Gastrocnemius medialis (tissue), 4 donors: ENCODE measurements at places on chromosomes 13 and 19.
A peak's percentile ranks its signal among the peaks of the same experiment; 100 is the strongest.

GRCh38 chr13:75694722-75695121 lies 58.6 kb downstream of the LMO7 start:
- no peaks in the 10 kb centered on the region for H3K27me3 ChIP-seq
- DNase-seq: no peak
- H3K36me3 ChIP-seq: no peaks in the 10 kb centered on the region
- H3K4me1 ChIP-seq: peaks cover 4% of the 10 kb centered on the region

GRCh38 chr19:17415121-17415520 lies 4.7 kb upstream of the MVB12A start:
- H3K4me1 ChIP-seq: peaks cover 4% of the 10 kb centered on the region
- DNase-seq: no peak
- peaks cover 13% of the 10 kb centered on the region for H3K27me3 ChIP-seq
- no peaks in the 10 kb centered on the region for H3K36me3 ChIP-seq

GRCh38 chr13:91162180-91162579 lies 185.3 kb upstream of the MIR17HG start:
- no peaks in the 10 kb centered on the region for H3K4me1 ChIP-seq
- H3K27ac ChIP-seq: no peak overlapping the region
- H3K4me3 ChIP-seq: no peak overlapping the region

DNA sequence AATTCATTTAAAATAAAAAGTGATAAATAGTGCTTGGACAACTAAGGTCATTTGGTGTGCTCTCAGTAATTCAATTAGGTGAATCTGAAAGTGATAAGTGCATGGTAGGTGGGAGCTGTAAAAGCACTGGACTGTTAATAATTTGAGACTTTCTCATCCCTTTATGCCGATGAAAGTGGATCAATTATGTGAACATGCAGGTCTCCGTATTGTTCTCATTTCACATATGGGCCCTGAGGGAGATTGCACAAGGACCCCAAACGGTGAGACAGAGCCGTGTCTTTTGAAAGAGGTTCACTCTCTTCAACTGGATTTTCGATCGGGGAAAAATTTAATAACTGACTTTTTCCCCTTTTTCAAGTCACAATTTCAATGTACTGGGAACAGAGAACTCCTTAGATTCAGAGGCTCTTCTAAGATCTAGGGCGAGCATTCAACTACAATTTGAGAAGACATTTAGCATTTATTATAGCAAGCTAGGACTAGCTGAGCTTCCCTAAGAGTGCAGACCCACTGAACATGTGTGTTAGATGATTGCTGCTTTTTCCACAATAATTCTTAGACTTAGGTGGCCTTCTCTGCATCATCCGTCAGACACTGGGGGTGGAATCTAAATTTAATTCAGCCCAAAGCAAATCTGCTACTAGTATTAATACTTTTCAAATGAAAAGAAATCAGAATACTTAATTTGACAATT lies 347.6 kb downstream of the OXGR1 start:
- H3K36me3 ChIP-seq: no peaks in the 10 kb centered on the region
- H3K27me3 ChIP-seq: no peaks in the 10 kb centered on the region
- DNase-seq: no peak

- no peaks in the 10 kb centered on the region for H3K4me1 ChIP-seq
- DNase-seq: no peak
- H3K4me3 ChIP-seq: no peak overlapping the region
- no peak overlapping the region for H3K27ac ChIP-seq
These were observed 36.1 kb upstream of the DCUN1D2 start for GRCh38 chr13:113526466-113527220.

DNA sequence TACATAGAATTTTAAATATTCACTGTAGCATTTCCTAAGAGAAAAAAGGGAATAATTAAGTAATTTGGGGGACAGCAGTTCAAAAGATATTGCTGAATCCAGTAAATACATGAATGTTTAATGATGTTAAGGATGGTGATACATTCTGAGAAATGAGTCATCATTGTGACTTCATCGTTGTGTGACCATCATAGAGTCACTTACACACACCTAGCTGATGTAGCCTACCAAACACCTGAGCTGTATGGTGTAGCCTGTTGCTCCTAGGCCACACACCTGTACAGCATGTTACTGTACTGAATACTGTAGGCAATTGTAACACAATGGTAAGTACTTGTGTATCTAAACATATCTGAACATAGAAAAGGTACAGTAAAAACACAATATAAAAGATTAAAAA lies 34.8 kb downstream of the ATP7B start:
- H3K27me3 ChIP-seq: no peaks in the 10 kb centered on the region
- H3K27ac ChIP-seq: no peak overlapping the region
- no peak for DNase-seq
- H3K4me1 ChIP-seq: no peaks in the 10 kb centered on the region
- H3K36me3 ChIP-seq: no peaks in the 10 kb centered on the region

- no peaks in the 10 kb centered on the region for H3K4me1 ChIP-seq
- H3K36me3 ChIP-seq: no peaks in the 10 kb centered on the region
- peak overlapping the region; percentile 67 for H3K27ac ChIP-seq
- H3K27me3 ChIP-seq: no peaks in the 10 kb centered on the region
These were observed 3.0 kb downstream of the PEG3 start for GRCh38 chr19:56837492-56838023.

GRCh38 chr13:77409412-77409811 lies 82.5 kb upstream of the MYCBP2 start:
- no peak overlapping the region for H3K4me3 ChIP-seq
- no peak for DNase-seq
- no peaks in the 10 kb centered on the region for H3K27me3 ChIP-seq
- no peaks in the 10 kb centered on the region for H3K36me3 ChIP-seq

DNA sequence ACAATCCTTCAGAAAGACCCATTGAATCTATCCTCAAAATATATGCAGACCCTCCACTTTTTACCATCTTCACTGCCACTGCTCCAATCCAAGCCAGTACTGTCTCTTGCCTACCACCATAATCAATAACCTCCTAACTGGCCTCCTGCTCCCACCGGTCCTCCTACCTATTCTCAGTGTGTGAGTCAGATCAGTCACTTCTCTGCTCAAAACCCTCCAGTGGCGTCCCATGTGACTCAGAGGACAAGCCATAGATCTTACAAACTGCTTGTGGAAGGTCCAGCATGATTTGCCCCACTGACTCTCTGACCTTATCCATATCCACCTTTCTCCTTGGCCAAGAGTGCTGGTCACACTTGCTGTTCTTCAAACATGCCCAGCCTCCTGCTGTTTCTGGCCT lies 23.4 kb upstream of the MBNL2 start:
- H3K27ac ChIP-seq: no peak overlapping the region
- no peaks in the 10 kb centered on the region for H3K27me3 ChIP-seq

DNA sequence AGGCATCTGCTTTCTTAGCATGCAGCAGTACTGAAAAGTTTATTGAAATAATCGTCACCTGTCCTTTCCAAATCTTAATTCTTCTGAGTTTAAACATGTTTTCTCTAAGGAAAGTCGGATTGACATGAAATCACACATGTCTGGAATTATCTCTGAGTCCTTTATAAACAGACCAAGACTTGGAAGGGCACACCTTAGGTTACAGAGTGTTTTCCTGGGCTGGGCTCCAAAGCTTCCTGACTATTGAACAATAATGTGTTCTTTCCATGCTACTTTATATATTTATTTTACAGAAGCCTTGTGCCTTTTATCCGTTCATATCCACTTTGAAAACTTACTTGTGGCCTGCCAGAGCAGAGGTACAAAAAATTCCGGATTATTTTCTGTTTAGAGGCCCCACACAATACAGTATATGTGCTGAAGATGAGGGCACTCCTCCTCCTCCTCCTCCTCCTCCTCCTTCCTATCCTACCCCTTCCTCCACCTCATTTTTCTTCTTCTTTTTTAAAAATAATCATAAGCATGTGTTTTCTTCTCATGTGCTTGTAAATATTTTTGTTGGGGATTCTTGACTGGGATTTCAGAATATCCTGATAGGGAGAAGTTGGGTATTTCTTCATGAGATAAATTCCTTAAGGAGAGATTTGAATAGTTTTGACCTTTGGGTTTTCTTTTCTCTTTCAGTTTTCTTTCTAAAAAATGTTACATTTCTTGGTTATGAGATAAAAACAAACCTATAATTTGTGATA lies 52.3 kb downstream of the LRCH1 start:
- DNase-seq: no peak
- no peak overlapping the region for H3K4me3 ChIP-seq
- no peaks in the 10 kb centered on the region for H3K27me3 ChIP-seq
- H3K27ac ChIP-seq: peak overlapping the region; percentile 62
- peaks cover 37% of the 10 kb centered on the region for H3K4me1 ChIP-seq
- H3K36me3 ChIP-seq: no peaks in the 10 kb centered on the region

DNA sequence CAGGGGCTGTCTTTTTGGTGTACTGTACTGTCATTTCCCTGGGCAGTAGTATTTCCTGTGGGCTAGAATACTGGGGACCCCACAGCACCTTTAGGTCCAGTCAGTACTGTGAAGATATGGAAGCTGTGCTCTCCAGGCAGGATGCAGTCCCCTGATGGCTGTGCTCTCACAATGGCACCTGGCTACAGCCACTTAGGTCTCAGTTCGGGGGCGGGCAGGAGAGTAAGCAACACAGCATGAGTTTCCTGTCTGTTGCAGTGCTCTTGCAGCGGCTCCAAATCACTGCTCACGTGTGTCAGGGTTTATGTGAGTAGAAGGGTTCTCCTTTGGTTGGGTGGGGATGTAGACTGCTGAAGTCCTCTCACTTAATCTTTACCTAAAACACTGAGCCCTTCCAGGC lies 810.4 kb downstream of the DACH1 start:
- H3K27ac ChIP-seq: no peak overlapping the region
- DNase-seq: no peak
- H3K36me3 ChIP-seq: no peaks in the 10 kb centered on the region
- no peak overlapping the region for H3K4me3 ChIP-seq
- no peaks in the 10 kb centered on the region for H3K4me1 ChIP-seq
- no peaks in the 10 kb centered on the region for H3K27me3 ChIP-seq

- no peak for DNase-seq
- H3K4me3 ChIP-seq: no peak overlapping the region
- no peaks in the 10 kb centered on the region for H3K4me1 ChIP-seq
These were observed 15.9 kb upstream of the DNAJC3 start for GRCh38 chr13:95660981-95661581.

DNA sequence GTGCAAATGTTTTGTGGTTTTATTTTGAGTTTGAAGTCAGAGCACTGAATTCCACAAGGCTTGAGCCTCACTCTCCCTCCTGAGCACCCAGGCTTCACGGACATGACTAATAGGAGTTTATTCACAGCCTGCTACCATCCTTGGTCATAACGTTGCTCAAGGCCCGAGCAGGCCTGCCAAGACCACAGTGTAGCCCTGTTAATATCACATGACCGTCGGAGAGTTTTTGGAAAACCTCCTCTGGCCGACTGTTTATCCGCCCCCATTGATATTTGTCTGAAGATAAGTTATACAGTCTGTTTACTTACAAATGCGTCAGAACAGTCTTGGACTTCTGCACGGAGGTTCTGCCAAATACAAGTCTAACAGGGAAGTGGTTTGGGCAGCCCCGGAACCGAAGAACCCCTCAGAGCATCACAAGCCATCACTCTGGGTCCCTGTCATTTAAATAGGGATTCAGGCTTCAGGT lies 89.9 kb downstream of the COL4A2 start:
- peak overlapping the region; percentile 23 for H3K4me3 ChIP-seq
- H3K36me3 ChIP-seq: no peaks in the 10 kb centered on the region
- peak overlapping the region; percentile 72 for H3K27ac ChIP-seq
- H3K4me1 ChIP-seq: peaks cover 7% of the 10 kb centered on the region
- peaks cover 12% of the 10 kb centered on the region for H3K27me3 ChIP-seq

GRCh38 chr19:29628661-29629385 lies 22.7 kb downstream of the POP4 start:
- no peak overlapping the region for H3K27ac ChIP-seq
- H3K27me3 ChIP-seq: no peaks in the 10 kb centered on the region
- no peaks in the 10 kb centered on the region for H3K4me1 ChIP-seq
- DNase-seq: no peak
- no peaks in the 10 kb centered on the region for H3K36me3 ChIP-seq

- H3K4me1 ChIP-seq: peaks cover 11% of the 10 kb centered on the region
- H3K36me3 ChIP-seq: peaks cover 22% of the 10 kb centered on the region
- no peak for DNase-seq
- peak overlapping the region; percentile 88 for H3K4me3 ChIP-seq
- peak overlapping the region; percentile 93 for H3K27ac ChIP-seq
- H3K27me3 ChIP-seq: no peaks in the 10 kb centered on the region
These were observed 606 bp downstream of the PRDX2 start for GRCh38 chr19:12800923-12801465.

DNA sequence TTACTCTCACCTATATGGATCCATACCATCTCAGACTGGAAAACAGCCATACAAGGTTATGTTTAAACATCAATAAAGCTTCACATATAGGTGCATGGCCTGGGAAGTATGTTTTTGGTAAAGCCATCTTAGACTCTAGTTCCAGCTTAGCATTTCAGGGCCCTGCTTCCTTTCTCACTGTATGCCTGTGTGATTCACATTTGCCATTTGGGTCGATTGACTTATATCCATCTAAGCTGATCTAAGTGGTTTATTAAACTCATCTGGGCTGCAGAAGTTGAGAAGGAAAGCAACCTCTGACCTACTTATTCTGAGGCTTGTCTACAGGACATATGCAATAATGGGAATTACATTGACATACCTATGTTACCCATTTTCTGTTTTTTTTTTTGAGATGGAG lies 33.5 kb downstream of the ZNF506 start:
- no peak overlapping the region for H3K27ac ChIP-seq
- no peaks in the 10 kb centered on the region for H3K27me3 ChIP-seq
- H3K4me3 ChIP-seq: no peak overlapping the region

- peaks cover 72% of the 10 kb centered on the region for H3K27me3 ChIP-seq
- H3K4me1 ChIP-seq: no peaks in the 10 kb centered on the region
- peak within 1 kb of the TSS; percentile 32 for H3K4me3 ChIP-seq
- H3K27ac ChIP-seq: no peak within 1 kb of the TSS
- no peaks in the 10 kb centered on the region for H3K36me3 ChIP-seq
- DNase-seq: no peak
These were observed at the start of gene GJA3 for GRCh38 chr13:20160306-20161274. Gene GJA3 (minus strand): TSS chr13:20161052. CDS start chr13:20143288, 17,764 bp downstream.

- H3K27ac ChIP-seq: no peak overlapping the region
- no peak overlapping the region for H3K4me3 ChIP-seq
- H3K36me3 ChIP-seq: no peaks in the 10 kb centered on the region
These were observed 369.6 kb downstream of the DCT start for GRCh38 chr13:94109715-94110374.

DNA sequence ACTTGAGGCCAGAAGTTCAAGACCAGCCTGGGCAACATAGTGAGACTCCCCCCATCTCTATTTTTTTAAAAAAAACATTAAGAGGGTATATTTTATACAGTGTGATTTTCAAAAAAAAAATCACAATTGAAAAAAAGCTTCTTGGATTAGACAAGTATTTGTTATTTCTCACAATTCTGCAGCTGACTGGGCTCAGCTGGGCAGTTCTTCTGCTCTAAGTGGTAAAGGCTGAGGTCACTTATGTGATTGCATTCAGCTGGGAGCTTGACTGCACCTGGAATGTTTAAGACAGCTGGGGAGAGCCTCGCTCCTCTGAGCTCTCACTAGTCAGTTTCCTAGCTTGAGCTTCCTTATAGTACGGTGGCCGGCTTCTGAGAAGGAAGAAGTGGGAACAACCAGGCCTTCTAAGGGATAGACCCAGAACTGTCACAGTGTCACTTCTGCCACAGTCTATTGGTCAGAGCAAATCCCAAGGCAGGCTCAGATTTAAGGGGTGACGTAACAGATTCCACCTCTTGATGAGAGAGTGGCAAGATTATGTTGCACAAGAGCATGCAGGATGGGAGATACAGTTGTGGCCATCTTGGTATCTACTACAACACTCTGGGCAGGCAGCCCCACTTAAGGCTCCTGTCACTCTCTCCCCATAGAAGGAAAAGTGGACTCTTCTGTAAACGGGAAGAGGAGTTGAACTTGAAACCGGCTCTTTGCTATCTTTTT lies 19.7 kb upstream of the IRGC start:
- no peaks in the 10 kb centered on the region for H3K36me3 ChIP-seq
- DNase-seq: no peak
- H3K4me1 ChIP-seq: peaks cover 7% of the 10 kb centered on the region
- H3K4me3 ChIP-seq: no peak overlapping the region
- peaks cover 11% of the 10 kb centered on the region for H3K27me3 ChIP-seq
